ENCODE measurements at places on chromosomes 11 and 22. TPM values are rescaled to one million over a fixed set of nuclear protein-coding genes. Genes with fewer than 3 reads are reported as not detected.

DNA sequence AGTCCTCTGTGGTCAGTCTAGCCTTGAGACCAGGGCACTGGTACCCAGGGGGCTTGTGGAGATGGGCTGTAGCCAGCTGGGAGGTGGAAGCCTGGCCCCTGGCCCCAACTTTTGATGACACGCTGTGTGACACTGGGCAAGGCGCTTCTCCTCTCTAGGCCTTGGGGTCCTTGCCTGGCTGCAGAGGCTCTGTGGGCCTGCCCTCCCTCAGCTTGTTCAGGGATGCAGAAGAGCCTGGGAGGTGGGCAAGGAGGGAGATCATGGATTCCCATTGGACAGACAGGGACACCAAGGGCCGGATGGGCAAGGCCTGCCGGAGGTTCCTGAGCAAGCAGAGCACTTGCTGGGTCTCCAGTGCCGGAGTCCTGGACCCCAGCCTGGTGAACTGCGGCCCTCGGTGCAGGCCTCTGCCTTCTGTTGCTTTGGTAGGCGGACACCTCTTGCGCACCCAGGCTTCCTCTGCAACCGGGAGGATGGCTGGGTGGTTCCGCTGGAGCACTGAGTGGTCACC, 1.3 kb upstream of the PPP2R5B start:
- H3K27ac ChIP-seq = no peak overlapping the region
- peaks cover 8% of the 10 kb centered on the region for H3K36me3 ChIP-seq
- H3K27me3 ChIP-seq = no peaks in the 10 kb centered on the region
- no peak overlapping the region for H3K4me3 ChIP-seq

DNA sequence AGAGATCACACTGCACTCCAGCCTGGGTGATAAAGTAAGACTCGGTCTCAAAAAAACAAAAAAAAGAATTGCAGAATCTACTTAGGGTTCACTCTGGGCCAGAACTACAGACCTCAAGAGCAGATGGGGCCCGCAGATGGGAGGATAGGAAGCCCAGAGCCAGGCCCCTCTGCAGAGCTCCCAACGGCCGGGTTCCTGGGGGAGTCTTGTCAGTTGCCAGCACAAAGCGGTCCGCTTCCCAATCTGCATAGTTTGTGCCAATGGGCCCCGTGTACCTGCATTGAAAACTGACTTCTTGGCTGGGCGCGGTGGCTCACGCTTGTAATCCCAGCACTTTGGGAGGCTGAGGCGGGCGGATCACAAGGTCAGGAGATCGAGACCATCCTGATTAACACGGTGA, 1.7 kb upstream of the CHID1 start:
- peaks cover 10% of the 10 kb centered on the region for H3K4me1 ChIP-seq
- no peak overlapping the region for H3K27ac ChIP-seq
- no peak for DNase-seq
- no peaks in the 10 kb centered on the region for H3K27me3 ChIP-seq
- H3K4me3 ChIP-seq = no peak overlapping the region

DNA sequence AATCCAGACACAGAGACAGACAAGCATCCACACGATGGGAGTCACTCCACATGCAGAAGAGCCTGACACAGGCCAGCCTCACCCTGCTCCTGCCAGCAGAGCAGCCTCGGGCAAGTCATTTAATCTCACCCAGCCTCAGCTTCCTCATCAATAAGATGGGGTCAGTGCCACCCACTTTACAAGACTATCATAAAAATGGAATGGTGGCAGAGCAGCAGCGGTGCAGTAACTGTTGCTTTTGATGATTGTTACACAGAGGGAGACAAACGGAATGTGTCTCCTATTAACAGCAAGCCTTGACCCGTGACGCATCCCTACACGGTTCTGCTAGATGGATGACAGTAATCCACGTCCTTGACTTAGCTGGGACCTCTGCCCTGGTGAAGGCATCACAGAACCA, 26.0 kb upstream of the ARFGAP3 start:
- H3K36me3 ChIP-seq = peaks cover 88% of the 10 kb centered on the region
- H3K4me1 ChIP-seq = peaks cover 16% of the 10 kb centered on the region
- H3K27ac ChIP-seq = no peak overlapping the region
- no peak overlapping the region for H3K4me3 ChIP-seq

GLYATL1B gene
- not detected for polyA plus RNA-seq

DNA sequence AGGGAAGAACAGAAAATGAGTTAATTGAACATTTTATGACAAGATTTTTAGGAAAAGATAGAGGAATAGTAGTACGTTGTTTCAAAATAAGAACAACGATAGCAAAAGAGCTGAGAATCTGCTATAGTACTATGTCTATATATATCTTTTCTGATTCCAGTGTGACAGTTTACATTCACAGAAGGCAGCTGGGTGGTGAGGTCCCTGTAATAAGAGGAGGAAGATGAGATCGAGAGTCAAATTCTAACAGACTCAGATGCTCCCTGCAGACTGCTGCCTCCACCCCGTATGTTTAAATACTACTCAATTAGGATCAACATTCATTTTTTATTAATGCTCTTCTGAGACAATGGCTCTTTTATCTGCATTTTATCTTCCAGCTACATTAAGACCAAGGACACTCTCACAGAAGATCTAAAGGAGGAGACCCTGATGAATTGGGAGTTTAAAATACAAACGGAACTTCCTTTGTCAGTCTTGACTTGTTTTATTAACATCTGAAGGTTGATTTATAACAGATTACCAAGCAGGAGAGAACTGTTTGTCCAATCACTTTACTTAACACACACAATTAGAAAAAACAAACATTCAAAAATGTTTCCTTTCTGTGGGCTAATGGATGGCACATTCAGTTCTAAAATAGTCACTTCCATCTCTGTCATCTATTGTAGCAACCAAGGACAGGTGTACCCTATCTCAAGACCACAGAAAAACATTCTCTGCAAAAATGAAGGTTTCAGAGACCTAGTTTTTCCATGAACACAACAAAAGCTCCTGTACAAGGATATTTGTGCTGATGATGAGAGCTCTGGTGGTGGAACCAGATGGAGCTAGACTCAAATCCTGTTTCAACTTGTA, 240.2 kb downstream of the CADM1 start:
- H3K27ac ChIP-seq = no peak overlapping the region
- H3K4me1 ChIP-seq = no peaks in the 10 kb centered on the region
- no peak for DNase-seq
- no peaks in the 10 kb centered on the region for H3K27me3 ChIP-seq
- no peaks in the 10 kb centered on the region for H3K36me3 ChIP-seq
- H3K4me3 ChIP-seq = no peak overlapping the region

Data from large intestine (tissue), 12 donors.